ENCODE measurements at places on chromosomes 1 and 21.

DNA sequence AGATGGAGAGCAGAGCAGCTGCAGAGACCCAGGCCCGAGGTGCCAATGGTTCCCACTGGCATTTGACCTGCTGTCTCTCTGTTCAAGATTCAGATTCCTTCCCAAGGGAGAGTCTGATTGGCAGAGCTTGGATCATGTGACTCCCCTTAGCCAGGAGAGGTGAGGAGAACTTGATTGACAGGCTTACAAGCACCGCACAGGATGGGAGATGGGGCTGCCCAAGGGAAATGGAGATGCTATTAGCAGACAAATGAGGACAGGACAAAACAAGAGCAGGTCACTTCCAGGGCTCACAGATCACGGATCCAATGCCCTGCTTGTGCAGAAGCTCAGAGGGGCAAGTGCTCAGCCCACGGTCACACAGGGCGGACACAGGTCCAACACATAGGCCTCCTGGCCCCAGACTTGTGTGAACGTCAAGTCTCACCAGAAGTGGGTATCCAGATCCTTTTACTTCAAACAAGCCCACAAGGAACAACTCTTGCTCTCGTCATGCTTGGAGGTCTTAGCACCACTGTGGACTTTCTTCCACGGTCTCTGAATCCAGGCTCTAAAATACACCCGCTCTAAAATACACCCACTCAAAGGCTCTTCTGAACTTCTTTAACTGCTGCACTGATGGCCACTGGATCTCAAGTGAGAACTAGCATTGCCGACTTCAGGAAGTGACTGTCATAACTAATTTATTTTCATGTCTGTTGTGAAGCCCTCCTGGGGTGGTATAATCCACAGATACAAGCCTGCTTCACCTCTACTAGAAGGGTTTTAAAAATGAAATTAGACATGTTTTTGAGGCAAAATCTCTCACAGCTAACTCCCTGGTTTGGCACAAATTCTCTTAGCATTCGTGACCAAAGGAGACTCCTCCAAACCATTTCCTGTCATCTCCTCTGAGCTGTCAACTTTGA lies 274.9 kb downstream of the RRAGC start:
- DNase-seq: no peak

DNA sequence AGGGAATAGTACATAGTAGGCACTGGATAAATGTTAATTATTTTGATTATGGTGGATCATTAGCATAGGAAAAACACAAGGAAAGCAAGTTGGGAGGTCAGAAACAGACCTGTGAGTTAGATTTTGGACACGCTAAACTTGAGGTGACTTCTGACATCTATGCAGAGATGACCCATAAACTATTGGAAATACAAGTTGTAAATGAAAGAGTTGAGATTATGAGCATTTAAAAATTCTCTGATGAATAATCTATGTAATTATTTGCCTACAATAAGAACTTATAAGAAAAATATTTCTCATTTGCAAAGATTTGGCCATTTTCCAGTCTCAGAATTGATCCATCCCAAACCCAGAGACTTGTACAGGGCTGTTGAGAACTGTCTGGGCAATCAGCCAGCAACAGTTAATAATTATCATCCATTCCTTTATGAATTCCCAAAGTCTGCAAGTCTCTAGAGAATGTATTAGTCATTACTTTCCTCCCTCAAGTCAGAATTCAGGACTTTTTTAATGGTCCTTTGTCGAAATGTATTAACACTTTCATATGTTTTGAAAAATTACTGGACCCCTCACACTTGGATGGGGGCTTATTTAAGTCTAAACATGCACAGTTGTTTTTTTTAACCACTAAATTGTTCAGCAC lies 19.4 kb upstream of the SLAMF6 start:
- peak; percentile 29 for DNase-seq

- no peak for DNase-seq
Observed at GRCh38 chr1:99970713-99971255, 988 bp downstream of the SLC35A3 start.

GRCh38 chr1:219988818-219989217 lies 57.5 kb downstream of the EPRS1 start:
- DNase-seq: no peak

- DNase-seq: no peak
Observed at GRCh38 chr1:229574679-229575442, 16.4 kb upstream of the ABCB10 start.

DNA sequence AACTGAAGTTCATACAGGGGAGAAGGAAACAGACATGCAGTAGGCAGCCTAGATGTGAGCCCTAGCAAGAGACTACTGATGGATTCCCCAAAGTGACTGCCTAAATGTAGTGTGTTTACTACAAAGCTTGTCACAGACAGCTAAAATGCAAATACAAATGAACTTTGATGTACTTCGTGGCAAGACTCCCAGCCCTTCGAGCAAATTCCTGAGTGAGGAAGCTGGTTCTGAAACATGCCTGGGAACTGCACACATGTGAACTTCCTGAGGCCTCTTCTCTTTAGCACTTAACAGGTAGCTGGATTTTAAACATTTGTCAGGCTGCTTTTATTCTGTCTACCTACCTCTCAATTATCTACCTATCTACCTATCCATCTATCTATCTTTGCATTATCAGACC lies 6.7 kb upstream of the IRF2BP2 start:
- no peak for DNase-seq

DNA sequence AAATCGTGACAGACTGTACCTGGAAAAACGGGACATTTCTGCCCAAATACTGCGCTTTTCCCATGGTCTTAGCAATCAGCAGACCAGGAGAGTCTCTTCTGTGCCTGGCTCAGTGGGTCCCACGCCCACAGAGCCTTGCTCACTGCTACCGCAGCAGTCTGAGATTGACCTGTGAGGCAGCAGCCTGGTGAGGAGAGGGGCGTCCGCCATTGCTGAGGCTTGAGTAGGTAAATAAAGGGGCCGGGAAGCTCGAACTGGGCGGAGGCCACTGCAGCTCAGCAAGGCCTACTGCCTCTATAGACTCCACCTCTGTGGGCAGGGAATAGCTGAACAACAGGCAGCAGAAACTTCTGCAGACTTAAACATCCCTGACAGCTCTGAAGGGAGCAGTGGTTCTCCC lies 203.1 kb downstream of the DENND1B start:
- no peak for DNase-seq

- DNase-seq: no peak
Observed at GRCh38 chr1:240090957-240091600, 604 bp upstream of the FMN2 start.

Measured in muscle of leg (tissue), 16 donors.